ENCODE measurements at places on chromosomes 3 and 15. TPM values are rescaled to one million over a fixed set of nuclear protein-coding genes. Genes with fewer than 3 reads are reported as not detected.

The PHLDB2 gene
- total RNA-seq, result 42.7 TPM

The ZNF502 gene
- 2.8 TPM for total RNA-seq

The ABHD17C gene
- 42.2 TPM for total RNA-seq

The STRIT1 gene
- not detected for total RNA-seq

DNA sequence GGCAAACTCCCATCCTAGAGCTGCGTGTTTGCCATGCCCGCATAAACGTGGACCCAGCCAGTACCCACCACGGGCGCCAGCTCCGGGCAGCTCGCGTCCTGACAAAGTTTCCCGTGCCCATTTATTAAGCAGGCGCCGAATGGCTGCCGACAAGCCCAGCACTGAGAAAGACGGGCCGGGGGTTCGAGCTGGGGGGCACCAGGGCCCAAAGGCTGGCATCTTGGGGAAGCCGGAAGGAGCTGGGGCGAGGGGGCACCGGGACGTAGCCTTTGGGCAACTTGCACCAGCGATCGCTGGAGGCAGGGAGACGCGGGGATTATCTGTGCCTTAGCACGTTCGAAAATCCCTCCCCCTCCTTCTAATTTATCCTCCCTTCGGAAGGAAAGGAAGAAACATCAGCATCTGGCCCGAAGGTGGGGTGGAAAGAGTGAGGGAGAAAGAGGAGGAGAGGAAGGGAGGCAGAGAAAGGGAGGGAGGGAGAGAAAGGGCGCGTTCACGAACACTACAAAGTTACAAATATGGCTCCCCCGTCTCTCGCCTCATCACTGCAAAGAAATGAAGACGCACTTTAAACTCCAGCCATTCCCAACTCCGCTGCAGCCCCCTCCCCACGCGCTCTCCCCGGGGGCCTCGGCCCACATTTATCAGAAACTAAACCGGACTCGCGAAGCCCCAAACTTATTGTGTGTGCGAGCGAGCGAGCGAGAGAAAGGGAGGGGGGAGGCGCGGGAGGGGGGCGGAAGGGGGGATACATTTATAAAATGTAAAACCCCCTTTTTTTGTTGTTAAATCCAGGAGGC lies 1.0 kb downstream of the ANP32A start:
- peak overlapping the region; percentile 89 for H3K4me3 ChIP-seq
- DNase-seq, result no peak
- H3K36me3 ChIP-seq, result no peaks in the 10 kb centered on the region
- H3K4me1 ChIP-seq, result peaks cover 33% of the 10 kb centered on the region
- H3K27me3 ChIP-seq, result no peaks in the 10 kb centered on the region

GRCh38 chr3:147361454-147362420 lies 44.6 kb downstream of the ZIC4 start:
- H3K4me1 ChIP-seq, result no peaks in the 10 kb centered on the region
- no peaks in the 10 kb centered on the region for H3K36me3 ChIP-seq
- no peaks in the 10 kb centered on the region for H3K27me3 ChIP-seq
- DNase-seq, result no peak
- H3K4me3 ChIP-seq, result no peak overlapping the region

GRCh38 chr15:36658898-36659639 lies 79.6 kb downstream of the CDIN1 start:
- no peak for DNase-seq
- no peak overlapping the region for H3K27ac ChIP-seq

DNA sequence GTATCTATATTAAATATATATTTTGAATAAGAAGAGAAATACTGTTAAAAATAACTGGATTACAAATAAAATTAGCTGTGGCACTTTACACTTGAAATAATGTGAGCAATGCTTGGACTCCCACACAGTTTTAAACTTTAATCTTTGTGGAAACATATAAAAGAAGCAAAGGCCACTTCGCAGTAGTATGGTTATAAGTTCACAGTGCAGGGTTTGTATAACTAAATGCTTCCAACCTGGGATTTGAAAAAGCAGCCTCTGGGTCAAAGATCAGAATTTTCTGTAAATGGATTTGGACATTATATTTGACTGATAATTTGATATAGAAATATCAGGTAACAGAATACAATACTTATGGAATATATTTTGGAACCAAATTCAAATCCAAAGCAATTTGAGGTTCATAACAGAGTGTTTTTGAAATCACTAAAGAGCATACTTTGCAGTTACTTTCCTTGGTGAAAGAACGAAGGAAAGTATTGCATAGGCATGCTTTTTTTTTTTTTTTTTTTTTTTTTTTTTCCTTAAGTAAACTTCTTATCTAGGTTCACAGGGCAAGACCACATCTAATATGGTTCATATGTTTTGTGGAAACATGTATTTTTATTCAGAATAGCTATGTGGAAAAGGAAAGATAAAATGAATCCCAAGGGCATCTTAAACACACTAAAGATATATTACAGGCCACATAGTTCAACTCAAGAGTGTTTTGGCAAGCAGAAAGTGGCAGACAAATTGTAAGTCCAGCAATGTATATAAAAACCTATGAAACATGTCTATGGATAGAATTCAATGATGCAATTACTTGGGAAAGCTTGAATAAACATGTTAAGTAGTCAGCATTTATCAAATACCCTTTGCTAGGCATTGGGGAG lies 47.1 kb upstream of the SGO1 start:
- no peaks in the 10 kb centered on the region for H3K27me3 ChIP-seq
- H3K4me3 ChIP-seq, result no peak overlapping the region
- no peak for DNase-seq
- no peaks in the 10 kb centered on the region for H3K4me1 ChIP-seq
- no peak overlapping the region for H3K27ac ChIP-seq

GRCh38 chr3:156416846-156417558 lies 137.9 kb downstream of the SSR3 start:
- no peak overlapping the region for H3K27ac ChIP-seq
- no peak overlapping the region for H3K4me3 ChIP-seq
- H3K4me1 ChIP-seq, result peaks cover 10% of the 10 kb centered on the region
- DNase-seq, result no peak
- no peaks in the 10 kb centered on the region for H3K27me3 ChIP-seq
- no peaks in the 10 kb centered on the region for H3K36me3 ChIP-seq

DNA sequence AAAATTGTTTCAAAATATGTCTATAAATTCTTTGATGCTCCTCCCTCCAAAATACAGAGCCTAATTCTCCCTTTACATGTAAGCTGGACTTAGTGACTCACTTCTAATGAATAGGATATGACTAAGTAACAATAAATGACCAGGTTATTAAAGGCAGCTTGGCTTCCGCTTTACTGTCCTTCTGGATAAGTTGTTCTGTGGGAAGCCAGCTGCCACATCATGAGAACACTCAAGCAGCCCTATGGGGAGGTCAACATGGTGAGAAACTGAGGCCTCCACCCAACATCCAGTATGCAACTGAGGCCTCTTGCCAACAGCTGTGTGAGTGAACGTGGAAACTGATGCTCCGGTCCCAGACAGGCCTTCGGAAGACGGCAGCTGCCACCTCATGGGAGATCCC lies 247.3 kb upstream of the CHRM5 start:
- H3K27ac ChIP-seq, result no peak overlapping the region
- DNase-seq, result peak; percentile 37
- no peaks in the 10 kb centered on the region for H3K36me3 ChIP-seq
- no peak overlapping the region for H3K4me3 ChIP-seq
- no peaks in the 10 kb centered on the region for H3K4me1 ChIP-seq

DNA sequence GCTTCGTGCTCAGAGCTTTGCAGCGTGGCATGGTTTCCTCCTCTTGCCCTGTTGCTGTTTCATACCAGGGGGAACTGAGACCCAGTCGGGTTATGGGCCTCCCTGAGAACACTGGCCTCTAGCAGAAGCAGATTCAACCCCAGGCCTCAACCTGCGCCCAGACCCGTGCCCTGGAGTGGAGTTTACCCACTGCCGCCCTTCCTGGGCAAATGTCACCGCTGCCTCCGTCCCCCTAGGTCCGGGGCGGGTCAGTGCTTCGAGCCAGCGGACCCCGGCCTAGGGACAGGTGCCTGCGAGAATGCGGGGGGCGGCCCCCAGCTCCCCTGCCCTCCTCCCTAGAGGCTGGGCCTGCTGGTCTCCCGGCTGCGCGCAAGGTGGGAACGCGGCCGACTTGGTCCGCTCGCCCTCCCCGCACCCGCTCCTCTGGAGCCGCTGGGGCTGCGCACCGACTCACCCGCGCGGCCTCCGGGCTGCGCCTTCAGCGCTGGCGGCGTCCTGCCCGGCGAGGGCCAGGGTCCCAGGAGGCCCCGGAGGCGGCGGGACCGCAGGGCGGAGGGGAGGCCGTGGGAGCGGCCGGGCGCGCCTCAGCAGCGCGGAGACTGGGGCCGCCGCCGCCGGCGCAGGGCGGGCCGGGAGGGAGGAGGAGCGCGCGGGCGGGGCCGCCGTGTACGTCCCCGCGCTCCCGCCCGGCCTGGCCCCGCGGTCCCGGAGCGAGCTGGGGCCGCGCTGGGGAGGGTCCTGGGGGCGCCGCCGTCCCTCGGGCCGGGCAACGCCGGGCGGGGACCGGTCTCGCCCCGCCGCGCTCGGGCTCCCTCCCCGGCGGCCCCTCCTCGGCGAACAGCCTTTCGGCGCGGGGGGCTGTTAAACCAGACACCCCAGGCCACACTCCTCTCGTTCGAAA lies at the start of gene PIGZ:
TSS of gene PIGZ (minus strand) at position 601 of the 901 bp plus-strand sequence. CDS start 16,802 bp downstream, outside the sequence.
- no peak within 1 kb of the TSS for H3K27ac ChIP-seq
- H3K27me3 ChIP-seq, result peaks cover 22% of the 10 kb centered on the region
- DNase-seq, result peak; percentile 62
- no peaks in the 10 kb centered on the region for H3K4me1 ChIP-seq

- no peaks in the 10 kb centered on the region for H3K27me3 ChIP-seq
- H3K27ac ChIP-seq, result peak overlapping the region; percentile 78
- H3K4me1 ChIP-seq, result peaks cover 21% of the 10 kb centered on the region
- no peak for DNase-seq
- H3K36me3 ChIP-seq, result 0 out of 2 replicates have a peak, but pooled peaks cover 4% of the 10 kb centered on the region
Measured at GRCh38 chr3:130894986-130895280, 1.0 kb downstream of the ATP2C1 start.

DNA sequence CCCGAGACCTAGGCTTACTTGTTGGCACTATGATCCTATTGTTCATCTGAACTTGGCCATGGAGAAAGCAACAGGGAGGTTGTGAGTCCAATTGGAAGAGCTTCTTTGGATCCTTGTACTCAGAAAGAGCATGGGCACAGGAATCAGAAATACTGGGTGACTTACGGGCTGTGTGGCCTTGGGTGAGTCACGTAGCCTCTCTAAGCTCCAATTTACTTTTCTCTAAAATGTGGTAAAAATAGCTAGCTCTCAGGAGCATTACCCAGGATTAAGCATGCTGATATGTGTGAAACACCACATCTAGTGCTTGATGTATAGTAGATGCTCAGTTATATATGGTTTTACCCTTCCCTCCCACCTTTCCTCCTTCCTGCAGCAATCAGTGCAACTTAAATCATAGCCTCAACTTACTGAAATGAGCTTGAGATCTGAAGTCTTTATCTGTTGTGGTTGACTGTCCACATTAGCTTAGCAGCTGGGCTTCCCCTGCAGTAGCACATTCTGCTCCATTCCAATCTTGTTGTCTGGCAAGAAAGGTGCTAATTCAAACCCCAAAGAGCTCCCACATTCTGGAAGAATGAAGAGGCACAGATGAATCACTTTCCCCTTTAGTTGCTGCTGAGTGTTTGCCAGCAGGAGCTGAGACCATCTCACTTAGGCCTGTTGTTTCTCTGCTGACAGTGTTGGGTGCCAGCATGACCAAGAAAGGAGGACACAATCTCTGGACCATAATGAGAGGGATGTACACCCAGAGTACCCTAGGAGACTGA lies 299.1 kb upstream of the TRIM42 start:
- no peak overlapping the region for H3K27ac ChIP-seq
- H3K4me1 ChIP-seq, result no peaks in the 10 kb centered on the region
- H3K4me3 ChIP-seq, result no peak overlapping the region
- no peaks in the 10 kb centered on the region for H3K36me3 ChIP-seq
- DNase-seq, result no peak
- no peaks in the 10 kb centered on the region for H3K27me3 ChIP-seq

DNA sequence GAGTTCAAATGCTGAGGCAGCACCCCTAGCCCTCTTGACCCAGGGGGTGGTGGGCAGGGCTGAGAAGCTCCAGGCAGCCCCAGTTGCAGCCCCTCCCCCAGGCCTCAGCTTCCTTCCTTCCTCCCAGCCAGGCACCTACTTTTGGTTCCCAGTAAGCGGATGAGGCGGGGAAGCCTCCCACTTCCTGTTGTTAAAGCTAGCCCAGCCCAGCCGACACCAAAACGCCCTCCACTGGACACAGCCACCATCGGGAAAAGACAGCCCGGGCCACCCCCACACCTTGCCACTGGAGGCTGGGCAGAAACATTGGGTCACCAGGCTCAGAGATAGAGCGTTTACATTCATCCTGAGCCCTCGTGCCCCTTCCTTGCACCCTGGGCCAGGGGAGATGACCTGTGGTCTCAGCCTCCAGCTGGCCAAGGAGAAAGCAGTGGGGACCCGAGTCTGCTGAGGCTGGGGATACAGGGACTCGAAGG lies 3.5 kb downstream of the DUSP7 start:
- no peaks in the 10 kb centered on the region for H3K27me3 ChIP-seq
- H3K4me1 ChIP-seq, result peaks cover 4% of the 10 kb centered on the region
- no peak overlapping the region for H3K4me3 ChIP-seq

DNA sequence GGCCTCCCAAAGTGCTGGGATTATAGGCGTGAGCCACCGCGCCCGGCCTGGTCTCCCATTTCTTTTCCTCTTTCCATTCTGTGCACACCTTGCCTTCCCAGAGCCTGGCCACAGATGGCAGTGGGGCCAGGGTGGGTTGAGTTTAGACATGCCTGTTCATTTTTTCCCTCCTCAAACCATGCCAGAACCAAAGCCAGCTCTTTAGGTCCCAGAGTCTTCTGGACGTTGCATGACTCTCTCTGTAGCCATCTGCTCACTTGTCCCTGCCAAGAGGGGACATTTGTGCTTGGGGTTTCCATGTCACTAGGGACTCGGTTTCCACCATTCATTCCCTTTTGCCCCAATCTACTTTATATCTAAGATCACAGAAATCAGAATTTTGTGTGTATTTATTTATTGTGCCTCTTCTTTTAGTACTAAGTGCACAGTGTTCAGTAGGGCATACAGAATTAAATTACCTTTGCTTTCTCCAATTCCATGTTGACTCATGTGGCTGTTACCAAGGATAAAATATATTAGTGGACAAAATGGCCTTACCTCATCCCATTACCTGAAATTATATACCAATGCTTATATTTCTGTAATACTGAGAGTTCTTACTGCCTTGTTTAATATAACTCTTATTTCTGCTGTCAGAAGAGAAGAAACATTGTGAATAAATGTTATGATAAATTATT lies 49.6 kb downstream of the USP13 start:
- no peak for DNase-seq
- no peaks in the 10 kb centered on the region for H3K36me3 ChIP-seq
- H3K27me3 ChIP-seq, result no peaks in the 10 kb centered on the region
- H3K27ac ChIP-seq, result no peak overlapping the region

All from PC-9 (cell line).